GM10248 (cell line): ENCODE measurements at places on chromosomes 2 and 18.

GRCh38 chr18:45416168-45416567 is 199.1 kb upstream of the SLC14A2 start:
- no peak for DNase-seq

DNA sequence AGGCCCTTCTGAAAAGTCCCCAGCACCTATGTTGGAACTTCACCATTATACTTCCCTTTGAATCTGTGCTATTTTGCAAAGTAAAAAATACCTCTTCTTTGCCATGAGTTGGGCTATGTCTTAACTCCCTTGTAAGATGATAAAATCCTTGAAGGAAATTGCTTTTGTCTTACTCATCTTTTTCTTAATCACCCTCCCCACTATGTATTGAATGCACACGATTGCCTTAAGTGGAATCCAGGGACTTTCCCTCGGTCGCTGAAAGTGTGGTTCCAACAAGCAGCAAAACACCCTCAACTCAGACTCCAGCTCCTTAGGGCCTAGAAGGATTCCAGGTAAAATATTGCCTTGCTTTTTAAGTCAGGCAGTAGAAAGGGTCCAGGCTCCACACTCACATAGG is 173.2 kb upstream of the ARL4C start:
- no peak for DNase-seq

DNA sequence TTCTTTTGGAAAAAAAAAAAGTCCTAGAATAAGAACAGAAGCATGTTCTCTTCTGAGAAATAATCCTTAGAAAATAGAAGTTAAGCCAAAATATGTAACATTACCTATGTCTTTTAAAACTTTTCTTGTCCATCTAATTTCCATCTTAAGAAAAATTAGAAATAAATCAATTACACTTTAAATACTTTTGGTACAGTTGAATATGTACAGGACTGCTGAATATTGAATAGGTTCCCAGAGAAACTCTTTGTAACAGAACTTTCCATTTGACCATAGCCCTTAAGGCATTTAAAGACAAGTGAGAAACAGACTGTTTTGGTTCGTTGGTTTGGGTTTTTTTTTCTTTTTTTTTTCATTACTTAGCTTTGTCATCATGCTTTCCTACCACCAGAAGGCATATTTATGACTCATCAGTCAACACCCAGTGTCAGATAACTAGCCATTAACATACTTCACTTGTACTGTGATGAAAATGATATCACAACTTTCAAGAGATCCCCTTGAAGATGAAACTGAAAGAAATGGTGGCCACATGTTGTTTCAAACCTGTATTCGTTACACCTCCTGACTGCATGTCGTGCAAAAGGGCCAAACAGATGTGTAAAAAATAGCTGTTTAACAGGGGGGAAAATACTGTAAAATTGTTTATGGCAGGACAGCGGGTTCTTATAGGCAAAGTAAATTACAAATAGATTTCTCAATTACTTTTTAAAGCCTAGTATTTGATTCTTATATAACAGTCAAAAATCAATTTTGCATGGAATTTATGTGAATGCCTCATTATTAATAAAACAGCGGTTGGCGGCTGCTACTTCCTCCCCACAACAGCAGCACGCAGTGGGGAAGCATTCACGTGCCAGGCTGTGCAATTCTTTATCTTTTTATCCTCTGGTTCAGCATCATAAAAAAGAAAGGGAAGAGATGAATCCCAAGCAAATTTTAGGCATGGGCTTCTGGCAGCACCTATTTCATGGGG is 280.7 kb upstream of the HNRNPA3 start:
- peak; percentile 79 for DNase-seq

DNA sequence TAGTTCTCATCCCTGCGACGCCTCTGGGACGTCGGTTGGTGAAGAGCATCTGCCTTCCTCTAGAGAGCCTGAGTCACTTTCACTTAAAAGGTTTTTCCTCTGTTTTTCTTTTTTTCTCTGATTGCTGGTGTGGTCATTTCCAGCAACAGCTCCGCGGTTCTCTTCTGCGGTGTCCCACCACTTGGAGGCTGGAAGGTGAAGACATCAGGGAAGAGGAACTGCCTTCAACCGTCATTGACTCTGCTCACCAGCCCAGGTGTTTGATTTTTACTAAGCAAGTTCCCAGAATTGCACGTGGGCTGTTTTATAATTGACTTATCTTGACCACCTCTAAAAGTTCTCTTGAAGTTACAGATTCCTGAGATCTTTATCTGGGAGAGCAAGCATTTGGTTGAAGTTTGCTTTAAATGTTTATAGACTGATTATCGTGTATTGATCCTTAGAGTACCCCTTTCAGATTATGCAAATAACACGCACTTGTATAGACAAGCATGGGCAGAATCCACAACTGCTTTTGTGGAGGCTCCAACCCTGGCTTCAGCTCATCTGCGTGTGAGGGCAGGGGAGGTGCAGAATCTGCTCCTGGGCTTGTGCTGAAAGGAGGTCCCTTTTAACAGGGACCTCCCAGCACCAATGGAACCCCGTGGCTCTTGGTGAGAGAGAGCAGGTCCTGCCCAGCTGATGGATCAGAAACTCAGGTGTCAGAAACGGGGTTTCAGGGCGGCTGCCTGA is 3.5 kb downstream of the CTDP1 start:
- DNase-seq: no peak

GRCh38 chr2:45237128-45237527 is 227.9 kb upstream of the SIX2 start:
- DNase-seq: no peak

GRCh38 chr2:145741636-145742035 is 1221.7 kb upstream of the ZEB2 start:
- no peak for DNase-seq

DNA sequence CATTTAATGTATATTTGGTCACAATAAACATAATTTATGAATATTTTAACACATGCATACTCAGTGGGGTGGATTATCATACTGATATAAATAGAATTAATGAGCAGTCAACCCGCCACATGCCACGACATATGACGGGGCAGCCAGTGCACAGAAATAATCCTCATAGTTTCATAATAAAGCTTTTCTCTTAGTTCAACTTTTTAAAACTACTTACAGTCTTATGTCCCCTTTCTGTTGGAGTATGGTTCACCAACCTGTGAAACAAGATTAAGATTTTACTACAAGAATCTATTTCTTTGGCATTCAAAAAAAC is 75.6 kb upstream of the ETAA1 start:
- no peak for DNase-seq

GRCh38 chr18:49013961-49014604 is 63.3 kb upstream of the SMAD7 start:
- no peak for DNase-seq

GRCh38 chr2:109162999-109163398 is 34.0 kb downstream of the SH3RF3 start:
- DNase-seq: no peak

DNA sequence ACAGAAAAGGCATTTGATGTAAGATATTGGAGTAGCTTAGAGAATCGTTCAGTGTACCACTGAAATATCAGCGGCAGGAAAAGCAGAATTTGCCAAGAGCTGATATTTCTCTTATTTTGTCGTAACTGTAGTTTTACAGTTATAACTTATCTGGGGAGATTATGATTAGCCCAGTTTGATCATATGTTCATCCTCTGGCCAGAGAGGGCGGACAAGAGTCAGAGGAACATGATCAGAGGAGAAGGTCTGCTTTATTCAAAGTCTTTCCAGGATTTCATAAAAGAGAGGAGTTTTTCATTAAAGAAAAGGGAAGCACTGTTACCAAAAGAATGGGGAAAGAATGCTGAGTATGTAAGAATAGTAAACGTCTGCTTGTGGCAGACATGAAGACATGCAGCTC is 1655.6 kb downstream of the DPP10 start:
- DNase-seq: no peak

- DNase-seq: no peak
These were observed 51.3 kb upstream of the CD302 start for GRCh38 chr2:159849160-159849813.
